Hematopoietic multipotent progenitor cell treated with erythropoietin and hydrocortisone succinate and interleukin-3 and kit ligand, for 4 days (in vitro differentiated cells): ENCODE measurements at places on chromosomes 1 and 21.
A peak's percentile ranks its signal among the peaks of the same experiment; 100 is the strongest.

DNA sequence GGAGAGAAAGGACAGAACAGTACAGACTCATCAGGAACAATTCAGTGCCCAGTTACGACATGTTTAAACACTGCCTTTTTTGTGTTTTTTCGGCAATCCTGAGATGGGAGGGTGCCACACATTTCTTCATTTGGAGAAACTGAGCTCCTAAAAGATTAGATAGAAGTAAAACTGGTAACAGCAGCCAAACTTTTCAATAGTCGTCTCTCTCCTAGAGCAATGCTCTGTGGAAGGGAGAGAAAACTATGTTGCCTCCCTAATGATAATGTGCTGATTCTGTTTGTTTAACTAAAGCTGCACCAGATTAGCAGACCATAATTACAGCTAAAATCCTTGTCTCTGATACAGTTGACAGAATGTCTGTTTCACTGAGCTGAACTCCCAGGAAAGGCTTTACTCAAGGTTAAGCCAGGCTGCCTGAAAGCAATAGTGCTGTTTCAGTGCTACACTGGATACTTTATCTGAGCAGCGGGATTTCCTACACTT, 76.2 kb upstream of the CXADR start:
- DNase-seq, result no peak

GRCh38 chr1:107010582-107010981, 45.9 kb upstream of the PRMT6 start:
- DNase-seq, result no peak

DNA sequence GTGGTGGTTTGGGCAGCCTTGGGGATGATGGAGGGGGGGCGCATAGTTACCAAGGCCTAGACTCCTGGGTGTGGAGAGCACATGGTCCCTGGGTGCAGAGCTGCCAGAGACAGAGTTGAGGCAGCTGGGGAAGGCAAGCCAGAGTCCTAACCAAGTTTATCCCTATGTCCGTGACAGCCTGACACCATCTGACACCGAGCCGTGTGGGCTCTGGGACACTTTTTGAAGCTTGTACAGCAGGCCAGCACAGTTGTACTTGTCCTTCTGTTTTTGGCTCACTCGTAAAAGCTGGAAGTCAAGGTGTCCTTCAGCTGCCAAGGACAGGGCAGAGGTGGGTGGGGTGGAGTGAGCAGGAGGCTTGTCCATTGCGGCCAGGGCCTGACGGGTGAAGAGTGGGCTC, 28.5 kb downstream of the SLC26A9 start:
- DNase-seq, result no peak

DNA sequence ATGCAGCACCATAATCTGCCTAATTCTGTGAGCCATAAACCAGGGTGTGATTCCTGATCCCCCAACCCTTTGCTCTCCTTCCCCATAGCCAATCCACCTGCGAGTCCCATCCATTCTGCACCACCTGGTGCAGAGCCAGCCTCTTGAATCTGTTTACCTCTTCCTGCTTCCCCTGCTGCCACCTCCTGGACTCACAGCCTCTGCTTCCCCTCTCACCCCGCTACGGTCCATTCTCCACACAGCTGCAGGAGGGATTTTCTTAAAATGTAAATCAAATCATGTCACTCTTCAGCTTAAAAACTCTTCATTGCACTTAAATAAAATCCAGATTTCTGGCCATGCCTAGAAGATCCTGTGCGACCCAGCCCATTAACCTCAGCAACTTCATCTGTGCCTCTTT, 186.7 kb downstream of the FOXD2 start:
- peak; percentile 27 for DNase-seq

- no peak for DNase-seq
Observed at GRCh38 chr1:209421978-209422680, 161.4 kb upstream of the CAMK1G start.

DNA sequence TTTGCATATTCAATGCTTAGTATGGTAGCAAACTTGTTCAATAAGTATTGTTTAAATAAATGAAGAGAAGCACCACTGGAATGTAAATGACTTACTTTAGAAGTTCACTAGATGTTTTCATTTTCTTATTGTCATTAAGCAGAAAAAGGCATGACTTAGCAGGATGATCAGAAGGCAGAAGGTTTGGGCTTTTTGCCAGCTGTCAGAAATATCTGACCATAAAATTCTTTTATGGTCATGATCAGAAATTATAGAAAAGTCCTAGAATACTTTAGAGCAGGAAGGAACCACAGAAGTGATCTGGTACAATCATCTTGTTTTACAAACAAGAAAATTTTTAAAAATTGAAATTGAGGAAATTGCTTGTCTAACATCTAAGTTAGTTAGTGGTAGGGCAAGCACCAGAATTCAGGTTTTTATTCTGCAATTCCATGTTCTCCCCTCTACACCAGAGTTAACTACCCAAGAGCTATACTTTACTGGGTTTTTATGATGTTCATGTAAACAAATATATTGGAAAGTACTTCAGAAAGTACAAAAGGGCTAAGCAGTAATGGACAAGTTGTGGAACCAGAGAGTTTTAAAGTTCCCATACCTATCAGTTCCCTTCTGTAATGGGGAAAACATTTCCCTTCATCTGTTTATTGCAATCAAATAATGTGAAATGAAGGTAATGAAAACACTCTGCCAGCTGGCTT, 10.1 kb downstream of the FMO5 start:
- peak; percentile 73 for DNase-seq

DNA sequence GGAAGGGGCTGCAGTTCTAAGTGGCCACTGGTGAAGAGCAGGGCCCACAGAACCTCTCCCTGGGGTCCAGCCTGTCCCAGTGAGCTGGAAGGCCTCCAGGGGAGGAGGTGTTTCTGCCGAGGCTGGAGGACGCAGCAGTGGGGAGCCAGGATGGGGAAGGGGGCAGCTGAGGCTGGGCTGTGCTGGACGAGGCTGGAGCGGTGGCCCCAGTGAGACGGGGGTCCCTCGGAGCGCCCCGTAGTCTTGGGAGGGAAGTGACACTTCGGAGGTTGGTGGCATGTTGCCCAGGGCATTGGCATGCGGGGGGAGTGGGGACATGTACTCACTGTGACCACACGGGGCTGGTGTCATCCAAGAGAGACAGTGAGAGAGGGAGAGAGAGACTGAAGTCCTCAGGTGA, 33.5 kb downstream of the AJAP1 start:
- DNase-seq, result no peak
